SIG-M5 (cell line): ENCODE measurements at places on chromosomes 13 and 19.

GRCh38 chr13:91050970-91051369 lies 296.5 kb upstream of the MIR17HG start:
- DNase-seq: no peak

GRCh38 chr13:83153848-83154247 lies 728.4 kb downstream of the SLITRK1 start:
- no peak for DNase-seq

- DNase-seq: no peak
Observed at GRCh38 chr19:38022791-38023670, 116.0 kb downstream of the SIPA1L3 start.

DNA sequence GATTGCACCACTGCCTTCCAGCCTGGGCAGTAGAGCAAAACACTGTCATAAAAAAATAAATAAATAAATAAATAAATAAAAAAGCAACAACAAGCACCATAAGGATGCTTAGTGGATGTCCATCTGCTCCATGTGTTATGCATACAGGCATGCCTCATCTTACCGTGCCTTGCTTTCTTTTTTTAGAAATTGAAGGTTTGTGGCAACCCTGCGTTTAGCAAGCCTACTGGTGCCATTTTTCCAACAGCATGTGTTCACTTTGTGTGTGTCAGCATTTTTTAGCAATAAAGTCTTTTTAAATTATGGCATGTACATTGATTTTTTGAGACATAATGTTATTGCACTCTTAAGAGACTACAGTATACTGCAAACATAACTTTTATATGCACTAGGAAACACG lies 68.3 kb downstream of the PEPD start:
- no peak for DNase-seq

- DNase-seq: no peak
Observed at GRCh38 chr13:34044660-34045080, 226.7 kb downstream of the RFC3 start.

GRCh38 chr13:22278336-22278929 lies 607.6 kb downstream of the FGF9 start:
- DNase-seq: no peak

DNA sequence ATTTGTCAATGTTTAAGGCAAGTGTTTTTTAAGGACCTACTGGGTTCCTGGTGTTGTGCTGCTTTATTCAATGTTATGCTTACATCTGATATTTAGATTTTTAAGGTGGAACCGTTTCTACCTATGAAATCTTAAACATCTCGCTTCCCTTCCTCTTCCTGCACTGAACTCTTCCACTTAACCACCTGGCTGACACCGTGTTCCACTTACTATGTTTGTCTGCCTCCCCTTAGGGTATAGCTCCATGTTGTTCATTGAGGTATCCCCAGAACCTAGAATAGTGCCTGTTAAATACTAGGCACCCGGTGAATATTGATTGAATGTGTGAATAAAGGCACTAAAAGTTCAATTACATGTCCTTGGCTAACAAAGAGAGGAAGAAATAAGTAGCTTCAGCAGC lies 104.9 kb downstream of the RNF17 start:
- DNase-seq: no peak

DNA sequence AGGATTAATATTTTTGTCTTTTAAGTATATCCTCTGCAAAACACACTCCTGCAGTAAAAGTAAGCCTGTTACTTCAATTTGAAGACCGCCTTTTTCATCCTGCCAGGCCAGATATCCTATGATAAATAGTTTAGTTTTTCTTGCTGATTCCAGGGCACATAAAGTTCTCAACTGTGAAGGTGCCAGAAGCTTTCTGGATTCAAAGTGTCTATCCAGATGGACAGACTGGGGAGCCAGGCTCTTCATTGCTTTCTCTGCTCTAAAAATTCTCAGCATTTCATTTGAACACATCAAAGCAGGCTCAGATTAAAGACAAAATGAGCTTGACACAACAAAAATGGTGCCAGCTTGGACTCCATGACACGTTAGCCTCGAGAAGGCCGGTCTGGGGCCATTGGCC lies 53.6 kb upstream of the UBL3 start:
- no peak for DNase-seq

DNA sequence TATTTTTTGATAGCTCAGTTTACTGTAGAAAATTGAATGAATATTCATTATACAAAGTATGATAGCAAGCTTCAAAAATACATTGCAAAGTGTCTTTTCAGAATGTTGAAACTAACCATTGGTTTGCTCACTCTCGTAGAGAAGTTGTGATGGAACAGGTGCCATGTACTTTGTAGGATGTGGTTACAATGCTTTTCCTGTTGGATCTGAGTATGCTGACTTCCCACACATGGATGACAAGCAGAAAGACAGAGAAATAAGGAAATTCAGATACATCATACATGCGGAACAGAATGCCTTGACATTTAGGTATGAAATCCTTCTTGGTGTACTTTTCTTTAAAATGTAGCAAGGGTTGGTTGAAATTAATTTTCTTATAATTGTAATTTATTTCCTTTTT lies 30.5 kb downstream of the CDADC1 start:
- DNase-seq: no peak

DNA sequence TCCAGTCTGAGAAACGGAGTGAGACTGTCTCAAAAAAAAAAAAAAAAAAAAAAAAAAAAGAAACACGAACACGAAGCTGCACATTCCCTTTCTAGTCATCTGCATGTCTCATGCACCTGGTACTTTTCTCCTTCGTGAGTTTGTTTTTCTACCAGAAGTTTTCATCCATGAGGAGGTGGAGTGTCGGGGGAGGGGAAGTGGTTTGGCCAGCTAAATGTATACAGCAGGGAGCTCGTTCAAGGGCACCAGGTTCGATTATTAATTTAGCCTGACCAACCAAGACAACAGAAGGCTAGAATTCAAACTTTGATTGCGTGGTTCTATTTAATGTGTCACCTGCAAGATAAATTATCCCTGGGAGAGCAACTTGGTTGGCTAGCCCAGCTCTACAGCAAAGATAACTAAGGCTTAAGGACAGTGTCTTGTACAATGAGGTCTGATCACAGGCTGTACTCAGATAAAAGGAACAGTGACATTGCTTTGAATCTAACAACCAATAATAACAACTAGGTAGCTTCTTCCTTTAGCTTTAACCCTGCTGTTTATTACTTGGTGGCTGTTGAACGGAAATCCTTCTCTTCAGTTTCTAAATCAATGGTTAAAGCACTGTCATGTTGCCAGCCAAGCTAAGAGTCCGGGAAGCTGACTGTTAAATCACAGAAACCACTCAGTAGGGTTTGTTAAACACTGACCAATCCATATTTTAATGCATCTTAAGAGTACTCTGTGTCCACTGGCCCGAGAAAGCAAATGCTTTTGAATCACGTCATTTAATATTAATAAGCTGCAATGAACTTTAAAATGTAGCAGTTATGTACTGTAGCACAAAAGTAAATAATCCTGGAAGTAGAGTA lies 98.4 kb upstream of the STARD13 start:
- no peak for DNase-seq

DNA sequence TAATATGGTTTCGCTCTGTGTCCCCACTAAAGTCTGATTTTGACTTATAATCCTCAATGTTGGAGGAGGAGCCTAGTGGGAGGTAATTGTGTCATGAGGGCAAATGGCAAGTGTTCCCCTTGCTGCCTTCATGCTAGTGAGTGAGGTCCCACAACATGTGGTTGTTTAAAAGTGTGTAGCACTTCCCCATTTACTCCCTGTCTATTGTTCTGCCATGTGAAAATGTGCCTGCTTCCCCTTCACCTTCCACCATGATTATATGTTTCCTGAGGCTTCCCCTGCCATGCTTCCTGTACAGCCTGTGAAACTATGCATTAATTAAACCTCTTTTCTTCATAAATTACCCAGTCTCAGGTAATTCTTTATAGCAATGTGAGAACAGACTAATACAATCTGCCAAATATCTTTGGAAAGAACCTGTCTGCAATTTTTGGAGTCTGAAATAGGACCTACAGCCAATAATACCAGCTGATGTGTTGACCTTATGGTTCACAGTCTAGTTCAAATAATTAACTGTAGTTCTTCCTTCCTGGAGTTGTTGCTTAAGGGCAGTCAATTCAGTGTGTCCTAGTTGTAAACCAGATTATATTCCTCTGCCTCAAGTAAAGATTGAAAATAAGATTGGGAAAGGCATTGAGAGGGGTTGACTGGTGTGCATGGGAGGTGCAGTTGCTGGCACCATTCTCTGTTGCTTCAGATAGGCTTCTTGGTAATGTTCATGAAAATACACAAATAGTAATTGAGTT lies 1442.9 kb downstream of the SLITRK1 start:
- DNase-seq: no peak

- no peak for DNase-seq
Observed at GRCh38 chr13:32025730-32026129, 5.8 kb upstream of the FRY start.
